ENCODE measurements at places on chromosomes 5 and 9.

DNA sequence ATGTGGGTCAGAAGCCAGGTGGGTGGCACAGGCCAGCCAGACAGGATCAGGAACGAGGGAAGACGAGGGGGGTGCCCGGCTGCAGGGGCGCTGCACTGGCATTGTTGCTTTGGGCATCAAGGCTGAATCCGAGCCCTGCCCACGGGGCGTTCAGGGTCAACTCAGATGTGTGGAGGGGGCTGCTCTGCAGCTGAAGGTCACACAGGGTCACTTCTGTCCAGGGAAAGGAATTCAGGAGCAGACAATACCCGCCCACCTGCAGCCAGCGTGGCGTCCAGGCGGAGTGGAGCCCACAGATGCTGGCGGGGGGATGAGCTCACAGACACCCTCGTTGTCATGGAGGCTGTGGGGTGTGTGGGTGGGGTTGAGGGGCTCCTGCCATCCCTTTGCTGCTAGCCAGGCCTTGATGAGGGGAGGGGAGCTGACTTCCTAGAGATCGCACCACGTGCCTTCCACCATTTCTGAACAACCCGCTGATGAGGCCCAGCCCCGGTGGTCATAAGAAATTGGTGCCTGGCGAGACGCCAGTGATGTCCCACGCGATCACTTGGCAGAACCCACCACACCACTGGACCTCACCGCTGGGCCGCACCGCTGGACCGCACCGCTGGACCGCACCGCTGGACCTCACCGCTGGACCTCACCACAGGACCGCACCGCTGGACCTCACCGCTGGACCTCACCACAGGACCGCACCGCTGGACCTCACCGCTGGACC, 31.2 kb downstream of the MRPL36 start:
- DNase-seq: no peak

- no peak for DNase-seq
These were observed 15.6 kb upstream of the GDNF start for GRCh38 chr5:37855438-37855837.

GRCh38 chr5:26388976-26389375, 649.4 kb downstream of the CDH9 start:
- peak; percentile 10 for DNase-seq

- no peak for DNase-seq
These were observed 16.0 kb downstream of the LYRM7 start for GRCh38 chr5:131186561-131187256.

Data from G401 (cell line).